Fibroblast of villous mesenchyme (primary cell): ENCODE measurements at places on chromosomes 1 and 21. TPM values are rescaled to one million over a fixed set of nuclear protein-coding genes. Genes with fewer than 3 reads are reported as not detected.

DNA sequence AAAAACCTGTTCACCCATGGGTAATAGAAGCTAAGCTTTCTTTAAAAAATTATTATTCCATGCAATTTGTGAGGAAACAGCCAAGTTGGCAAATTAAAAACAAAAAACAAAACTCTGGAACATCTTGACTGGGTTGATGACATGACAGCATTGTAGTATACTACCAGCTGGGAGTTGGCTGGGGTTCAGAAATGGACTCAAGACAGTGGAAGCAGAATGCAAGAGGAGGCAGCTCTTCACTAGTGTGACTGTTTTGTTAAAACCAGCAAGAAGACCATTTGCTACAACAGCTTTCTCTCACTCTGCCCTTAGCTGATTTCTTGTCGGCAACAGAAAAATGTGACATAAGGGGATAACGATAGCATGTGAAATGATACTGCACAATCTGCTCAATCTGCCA, 1298.9 kb upstream of the ADGRL4 start:
- DNase-seq, result no peak

Gene AGBL4
- not detected in 2 replicates for total RNA-seq

GRCh38 chr21:45493401-45494001, 48.7 kb downstream of the SLC19A1 start:
- no peak for DNase-seq

Gene ACOT11
- total RNA-seq, result 1.3 and 2.2 TPM in 2 replicates

Gene DIRAS3
- 0.43 and 2.3 TPM in 2 replicates for total RNA-seq

Gene SPATA17
- total RNA-seq, result under 0.01 and 0.86 TPM in 2 replicates

DNA sequence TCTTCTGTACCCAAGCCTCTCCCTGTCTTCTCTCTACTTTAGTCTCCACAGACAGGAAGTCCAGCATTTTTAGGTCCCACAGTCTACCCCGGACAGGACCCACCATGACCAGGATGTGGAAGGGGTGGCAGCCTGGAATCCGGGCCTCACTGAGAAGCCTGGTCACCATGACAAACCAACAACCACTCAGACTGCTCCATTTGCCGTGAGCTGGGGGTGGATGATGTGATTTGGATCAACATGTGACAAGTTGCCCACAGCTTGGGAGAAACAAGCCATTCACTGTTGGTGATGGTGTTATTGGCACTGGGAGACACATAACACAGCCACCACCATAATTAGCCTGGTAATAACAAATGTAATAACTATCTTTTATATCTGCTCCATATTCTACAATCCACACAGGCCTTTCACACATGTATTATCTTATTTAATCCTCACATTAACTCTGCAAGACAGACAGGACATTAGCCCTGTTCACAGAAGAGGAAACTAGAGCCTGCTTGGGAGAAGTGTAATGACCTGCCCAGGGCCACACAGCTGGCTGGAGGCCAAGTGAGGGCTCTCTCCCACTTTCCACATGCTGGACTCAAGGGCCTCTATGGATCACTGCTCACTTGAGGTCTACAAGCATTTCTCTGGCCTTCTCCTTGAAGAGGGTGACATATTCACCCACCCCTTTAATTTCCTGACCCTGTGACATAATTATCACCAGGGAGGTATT, 22.9 kb downstream of the MEF2D start:
- DNase-seq, result no peak

Gene NBPF4
- under 0.01 TPM in 1 of 2 replicates, not detected in the other for total RNA-seq

GRCh38 chr1:204703826-204704612, 18.5 kb upstream of the LRRN2 start:
- no peak for DNase-seq

Gene C8B
- not detected in 2 replicates for total RNA-seq

- DNase-seq, result no peak
Observed at GRCh38 chr21:18273400-18273799, 28.8 kb downstream of the CHODL start.
